ENCODE measurements at places on chromosomes 13 and 19. TPM values are rescaled to one million over a fixed set of nuclear protein-coding genes. Genes with fewer than 3 reads are reported as not detected.

C1QTNF9B gene
- not detected for total RNA-seq

SELENOV gene
- not detected for total RNA-seq

SMAD9 gene
- 20.0 TPM for total RNA-seq

C13orf46 gene
- 0.54 TPM for total RNA-seq

ACER1 gene
- not detected for total RNA-seq

LILRB3 gene
- total RNA-seq = 0.18 TPM

NDUFA3 gene
- 10.5 TPM for total RNA-seq

PCDH9 gene
- total RNA-seq = 131 TPM

ZNF222 gene
- 8.0 TPM for total RNA-seq

All from cerebellum (tissue), 4 donors.